Skin of body (tissue), 3 donors: ENCODE measurements at places on chromosomes 11 and 22. TPM values are rescaled to one million over a fixed set of nuclear protein-coding genes. Genes with fewer than 3 reads are reported as not detected.

BEST1 gene
- total RNA-seq: 2.1 TPM

OR56A1 gene
- not detected for total RNA-seq

- DNase-seq: no peak
These were observed 201.5 kb downstream of the TBC1D22A start for GRCh38 chr22:46963672-46964545.

DNA sequence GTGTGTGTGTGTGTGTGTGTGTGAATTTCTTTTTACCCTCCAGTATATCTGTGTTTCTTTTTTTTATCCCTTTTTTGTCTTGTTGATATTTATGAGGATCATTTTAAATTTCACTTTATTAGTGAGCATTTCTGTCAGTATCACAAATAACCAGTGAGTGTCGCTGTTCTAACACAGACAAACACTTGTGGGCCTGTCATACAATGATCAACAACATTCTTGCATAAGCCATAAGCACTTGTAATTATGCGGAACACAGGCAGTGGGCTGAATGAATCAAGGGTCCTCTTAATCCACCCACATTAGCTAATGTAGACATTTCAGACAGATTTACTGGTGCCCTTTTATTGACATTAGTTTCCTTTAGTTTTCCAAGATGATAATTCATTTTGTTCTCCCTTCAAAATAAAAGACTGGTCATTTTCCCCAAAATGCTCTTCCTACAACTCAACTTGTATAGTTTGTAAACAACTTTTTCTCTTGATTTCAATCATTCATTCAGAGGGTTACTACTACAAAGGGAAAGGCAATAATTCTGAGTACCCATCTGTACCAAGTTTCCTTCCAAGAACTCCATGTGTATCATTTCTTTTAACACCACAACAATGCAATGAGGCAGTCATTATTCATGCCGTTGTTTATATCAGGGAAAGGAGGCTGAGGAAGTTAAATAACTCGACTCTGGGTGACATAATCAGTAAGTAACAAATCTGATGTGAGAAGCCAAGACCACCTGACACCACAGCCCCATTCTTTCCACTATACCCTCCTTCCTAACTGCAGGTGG lies 34.5 kb upstream of the ANO3 start:
- DNase-seq: peak; percentile 84

DNA sequence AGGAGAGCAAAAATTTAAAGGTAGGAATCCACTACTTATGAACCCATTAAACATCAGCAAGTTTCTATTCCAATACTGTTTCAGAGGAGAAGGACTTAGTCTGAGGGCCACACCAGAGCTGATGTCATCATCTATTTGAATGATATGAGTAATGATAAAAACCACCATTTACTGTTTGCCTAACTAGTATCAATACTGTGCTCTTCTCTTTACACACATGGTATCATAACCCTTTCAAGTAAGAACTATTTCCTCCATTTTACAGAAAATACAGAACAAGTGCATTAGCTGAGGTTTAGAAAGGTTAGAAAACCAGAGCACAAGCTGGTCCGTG lies 651.3 kb upstream of the KIRREL3 start:
- no peak for DNase-seq

- no peak for DNase-seq
These were observed 17.8 kb downstream of the CALCB start for GRCh38 chr11:15091175-15091574.

GRCh38 chr11:94519478-94520084 lies 7.3 kb downstream of the C11orf97 start:
- DNase-seq: peak; percentile 24

DNA sequence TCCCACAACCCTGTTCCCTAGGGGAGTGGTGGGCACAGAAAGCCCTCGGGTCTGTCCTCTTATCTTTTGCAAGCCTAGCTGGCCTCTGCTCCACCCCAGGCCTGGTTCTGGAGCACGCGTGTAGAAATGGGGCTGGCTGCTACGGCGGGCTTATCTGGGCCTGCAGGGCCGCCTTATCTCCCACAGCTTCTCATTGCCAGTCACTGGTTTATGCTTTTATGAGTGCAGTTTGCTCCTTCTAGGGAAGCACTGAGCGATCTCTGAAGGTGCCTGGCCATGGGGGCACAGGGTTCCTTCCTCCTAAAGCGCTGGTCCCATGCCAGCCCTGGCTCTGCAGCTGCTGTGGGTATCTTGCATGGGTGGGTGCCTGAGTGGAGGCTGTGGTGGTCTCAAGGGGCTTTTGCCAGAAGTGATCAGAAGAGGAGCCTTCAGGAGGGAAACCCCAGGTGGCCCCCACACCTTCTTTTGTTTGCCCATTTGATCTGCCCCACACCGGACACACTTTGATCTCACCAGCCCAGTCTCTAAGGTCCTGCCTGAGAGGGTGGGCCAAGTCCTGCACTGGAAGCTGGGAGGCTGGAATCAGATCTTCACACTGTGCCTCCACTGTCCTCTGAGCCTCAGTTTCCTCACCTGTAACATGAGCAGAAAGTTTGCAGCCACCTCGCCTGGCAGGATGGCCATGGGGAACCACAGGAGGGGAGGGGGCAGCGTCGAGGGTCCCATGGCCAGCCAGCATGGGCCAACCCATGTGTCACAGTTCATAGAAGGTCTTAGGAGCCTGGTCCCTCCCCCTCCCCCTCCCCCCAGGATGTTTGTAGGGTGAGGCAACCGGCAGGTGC lies 86.6 kb upstream of the FGF3 start:
- DNase-seq: no peak

- DNase-seq: peak; percentile 64
These were observed 365.5 kb downstream of the MN1 start for GRCh38 chr22:27435844-27436576.
